NCI-H748 treated with DMSO at 0.1 percent for 48 hours (cell line): ENCODE measurements at places on chromosomes 11 and 22.

DNA sequence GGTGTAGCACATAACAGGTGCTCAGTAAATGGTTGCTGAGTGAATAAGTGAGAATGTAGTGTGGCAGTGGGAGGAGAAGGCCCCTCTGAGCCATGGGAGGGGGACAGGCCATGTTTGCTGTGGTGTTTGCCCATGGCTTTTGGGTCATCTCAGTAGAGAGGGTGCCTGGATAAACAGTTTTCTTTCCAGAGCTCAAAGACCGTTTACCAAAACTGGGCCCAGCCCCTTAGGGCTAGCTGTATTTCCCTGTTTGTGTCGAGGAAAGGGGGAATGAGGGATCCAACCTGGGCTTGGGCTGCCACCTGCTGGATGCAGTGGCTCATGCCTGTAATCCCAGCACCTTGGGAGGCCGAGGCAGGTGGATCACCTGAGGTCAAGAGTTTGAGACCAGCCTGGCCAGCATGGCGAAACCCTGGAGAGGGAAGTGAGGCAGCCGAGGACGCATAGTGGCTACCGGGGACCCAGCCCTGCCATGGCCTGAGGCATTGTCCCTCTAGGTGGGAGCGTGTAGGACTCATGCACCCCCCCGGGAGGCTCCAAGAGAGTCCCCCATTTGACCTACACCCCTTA lies 8.7 kb upstream of the LTO1 start:
- no peak for DNase-seq

DNA sequence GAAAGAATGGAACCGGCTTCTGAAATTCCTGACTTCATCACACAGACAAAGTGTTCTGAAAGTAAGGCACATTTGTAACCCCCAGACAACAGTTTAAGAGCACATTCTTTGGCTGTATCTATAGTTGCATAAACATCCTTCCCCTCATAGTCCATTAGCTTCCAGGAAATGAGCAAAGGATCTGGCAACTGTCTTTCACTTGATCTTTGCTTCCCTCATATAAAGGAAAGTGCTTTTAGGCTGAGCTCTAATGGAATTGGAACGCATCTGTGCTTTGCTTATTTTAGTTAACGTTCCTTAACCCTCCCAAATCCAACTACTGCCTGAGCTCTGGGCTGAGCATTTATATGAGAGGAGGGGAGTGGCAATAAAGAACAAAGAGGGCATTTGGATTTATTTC lies 76.9 kb upstream of the API5 start:
- no peak for DNase-seq

- peak; percentile 58 for DNase-seq
Measured at GRCh38 chr11:83511646-83512045, 225.5 kb upstream of the CCDC90B start.

GRCh38 chr11:21640491-21640890 lies 552.4 kb upstream of the ANO5 start:
- no peak for DNase-seq

DNA sequence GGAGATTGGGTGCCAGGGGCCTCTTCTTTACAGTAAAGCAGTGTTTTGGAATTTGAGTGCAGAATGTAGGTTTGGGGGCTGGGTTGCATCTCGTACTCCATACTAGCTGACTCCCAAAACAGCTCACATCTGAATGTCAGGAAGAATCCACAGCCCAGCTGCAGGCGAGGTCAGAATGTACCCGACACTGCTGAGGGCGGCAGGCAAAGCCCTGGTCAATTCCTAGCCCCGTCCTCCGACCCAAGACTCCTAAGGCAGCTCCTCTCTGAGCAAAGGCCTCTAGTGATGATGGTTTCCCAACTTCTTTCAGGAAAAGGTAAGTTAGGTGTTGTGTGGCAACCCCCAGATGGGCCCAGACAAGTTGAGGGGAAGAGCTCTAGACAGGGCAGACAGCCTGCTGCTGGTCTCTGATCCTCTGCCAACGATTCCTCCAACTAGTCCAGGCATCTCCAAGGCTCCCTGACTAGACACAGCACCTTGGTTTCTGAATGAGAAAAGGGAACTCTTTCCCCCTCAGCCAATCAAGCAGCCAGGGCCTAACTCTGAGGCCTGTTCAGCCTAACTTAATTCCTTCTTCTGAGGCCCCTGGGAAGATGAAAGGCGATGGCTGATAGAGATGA lies 8.6 kb downstream of the LARGE2 start:
- no peak for DNase-seq

- DNase-seq: no peak
Measured at GRCh38 chr11:71240061-71240690, 12.2 kb downstream of the SHANK2 start.

DNA sequence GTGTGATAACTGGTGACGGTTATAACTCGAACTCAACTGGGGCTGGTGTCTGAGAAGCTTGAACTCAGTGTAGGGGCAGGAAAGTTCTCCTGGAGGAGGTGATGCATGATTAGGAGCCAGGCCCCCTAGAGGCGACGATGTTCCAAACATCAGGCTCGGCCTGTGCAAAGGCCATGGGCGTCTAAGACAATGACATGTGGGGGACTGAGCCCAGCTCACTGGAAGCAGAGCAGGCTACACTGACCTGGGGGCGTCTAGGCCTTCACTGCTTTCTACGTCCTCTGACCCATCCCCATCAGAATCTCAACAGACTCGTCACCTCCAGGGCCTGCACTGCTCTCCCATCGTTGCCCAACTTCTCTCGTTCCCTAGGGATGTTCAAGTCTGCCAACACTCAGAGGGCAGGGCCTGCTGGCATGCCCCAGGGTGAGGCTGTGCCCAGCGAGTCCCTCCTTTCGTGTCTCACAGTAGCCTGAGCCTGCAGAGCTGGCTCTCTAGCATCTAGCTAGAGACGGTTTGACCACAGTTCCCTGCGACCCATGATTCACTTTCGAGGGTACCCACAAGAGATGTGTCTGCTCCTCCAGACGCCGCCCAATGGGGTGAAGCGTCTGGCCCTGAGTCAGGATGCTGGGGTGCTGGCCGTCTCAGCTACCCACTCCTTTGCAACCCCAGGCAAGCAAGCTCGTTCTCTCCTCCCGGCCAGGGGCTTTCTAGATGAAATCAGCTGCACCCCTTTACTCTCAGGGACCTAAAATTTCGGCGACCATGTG lies 1.1 kb upstream of the ATG16L2 start:
- DNase-seq: no peak

- DNase-seq: no peak
Measured at GRCh38 chr11:125072218-125072960, 9.3 kb downstream of the SLC37A2 start.

- DNase-seq: no peak
Measured at GRCh38 chr22:42282252-42282942, 11.9 kb upstream of the TCF20 start.
